GM23338 (cell line): ENCODE measurements at places on chromosomes 7 and 10.

- H3K36me3 ChIP-seq: no peaks in the 10 kb centered on the region; the same call in 1 of the 2 replicates
- no peak overlapping the region for H3K27ac ChIP-seq
- H3K4me1 ChIP-seq: no peaks in the 10 kb centered on the region
- H3K27me3 ChIP-seq: no peaks in the 10 kb centered on the region
Observed at GRCh38 chr7:1787681-1788235, 117.7 kb downstream of the ELFN1 start.

GRCh38 chr10:133401500-133401899, 7.5 kb downstream of the MTG1 start:
- H3K27ac ChIP-seq: no peak overlapping the region
- no peak overlapping the region for H3K4me3 ChIP-seq
- peaks cover 6% of the 10 kb centered on the region for H3K36me3 ChIP-seq
- no peaks in the 10 kb centered on the region for H3K27me3 ChIP-seq

DNA sequence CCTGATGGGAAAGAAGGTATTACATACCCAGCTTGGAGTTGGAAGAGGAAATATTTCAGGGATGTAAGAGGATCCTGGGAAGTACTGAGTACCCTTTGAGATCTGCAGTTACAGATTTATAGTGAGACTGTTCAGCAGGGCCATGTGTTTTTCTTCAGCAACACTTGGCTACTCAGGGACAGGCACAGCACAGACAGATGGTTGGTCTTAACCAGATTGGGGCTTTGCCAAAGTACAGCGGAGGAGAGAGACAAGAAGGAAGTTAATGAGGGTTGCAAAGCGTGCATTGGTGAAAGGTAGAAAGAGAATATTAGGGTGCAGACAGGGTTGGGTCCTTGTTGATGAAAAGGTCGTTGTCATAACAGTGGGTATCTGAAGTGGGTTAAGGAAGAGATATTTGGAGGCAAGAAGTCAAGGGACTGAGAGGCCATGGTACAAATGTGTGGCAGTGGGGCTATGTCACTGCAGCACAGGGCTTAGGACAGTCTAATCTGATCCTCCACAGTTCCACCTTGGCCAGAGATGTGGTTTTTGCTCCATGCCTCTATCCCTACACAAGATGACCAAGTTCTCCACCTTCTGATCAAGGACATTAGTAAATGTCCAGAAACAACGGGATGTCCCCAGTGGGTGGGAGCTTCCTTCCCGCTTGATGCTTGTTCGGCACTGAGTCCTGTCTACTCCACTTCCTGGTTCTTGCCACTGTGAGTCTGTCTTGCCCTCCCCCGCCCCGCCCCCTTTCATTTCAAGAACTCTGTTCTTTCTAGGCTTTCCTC, 18.9 kb upstream of the DNAJC1 start:
- no peak for DNase-seq
- H3K36me3 ChIP-seq: no peaks in the 10 kb centered on the region
- H3K27ac ChIP-seq: no peak overlapping the region
- no peak overlapping the region for H3K4me3 ChIP-seq
- H3K27me3 ChIP-seq: no peaks in the 10 kb centered on the region

- no peak overlapping the region for H3K4me3 ChIP-seq
- no peaks in the 10 kb centered on the region for H3K36me3 ChIP-seq
- no peak overlapping the region for H3K27ac ChIP-seq
- H3K4me1 ChIP-seq: peaks cover 16% of the 10 kb centered on the region
- peaks cover 48% of the 10 kb centered on the region for H3K27me3 ChIP-seq
- DNase-seq: no peak
Observed at GRCh38 chr10:109454691-109455090, 468.6 kb downstream of the XPNPEP1 start.

- H3K27ac ChIP-seq: no peak overlapping the region
- no peaks in the 10 kb centered on the region for H3K27me3 ChIP-seq
- no peaks in the 10 kb centered on the region for H3K36me3 ChIP-seq
- H3K4me3 ChIP-seq: no peak overlapping the region
Observed at GRCh38 chr7:47361746-47362215, 220.1 kb downstream of the TNS3 start.

DNA sequence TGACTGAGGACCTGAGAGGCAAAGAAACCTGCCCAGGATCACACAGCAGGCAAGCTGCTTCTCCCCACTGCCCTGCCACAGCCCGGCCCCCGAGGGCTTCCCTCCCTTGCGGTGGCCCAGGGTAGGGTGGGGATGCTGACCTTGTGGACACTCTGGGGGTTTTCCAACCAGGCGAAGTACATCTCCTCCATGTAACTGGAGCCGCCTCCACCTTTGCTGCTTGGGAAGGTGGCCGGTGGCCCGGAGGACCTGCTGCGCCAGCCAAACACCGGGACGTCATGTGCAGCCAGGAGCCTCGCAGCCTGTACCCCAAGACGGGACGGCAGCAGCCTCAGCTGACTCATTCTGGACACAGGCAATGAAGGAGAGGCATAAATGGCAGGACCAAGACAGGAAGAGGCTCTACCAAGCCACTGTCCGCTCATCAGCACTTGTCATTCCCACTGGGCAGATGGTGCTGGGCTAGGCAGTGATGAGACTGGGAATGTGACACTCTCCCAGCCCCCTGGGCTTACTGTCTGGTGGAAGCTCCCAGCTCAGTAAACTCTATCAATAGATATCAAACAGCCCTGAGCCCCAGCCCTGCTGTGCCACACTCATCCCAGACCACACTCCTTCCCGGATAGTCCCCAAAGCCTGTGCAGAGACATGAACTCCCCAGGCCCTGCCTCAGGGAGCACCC, 3.7 kb downstream of the OGDHL start:
- no peak overlapping the region for H3K4me3 ChIP-seq
- H3K27ac ChIP-seq: no peak overlapping the region
- H3K36me3 ChIP-seq: no peaks in the 10 kb centered on the region
- no peaks in the 10 kb centered on the region; the same call in 1 of the 2 replicates for H3K4me1 ChIP-seq

- no peak overlapping the region for H3K4me3 ChIP-seq
- H3K27ac ChIP-seq: no peak overlapping the region
- no peaks in the 10 kb centered on the region for H3K27me3 ChIP-seq
- H3K4me1 ChIP-seq: no peaks in the 10 kb centered on the region
Observed at GRCh38 chr10:89022734-89023133, 32.1 kb downstream of the FAS start.

DNA sequence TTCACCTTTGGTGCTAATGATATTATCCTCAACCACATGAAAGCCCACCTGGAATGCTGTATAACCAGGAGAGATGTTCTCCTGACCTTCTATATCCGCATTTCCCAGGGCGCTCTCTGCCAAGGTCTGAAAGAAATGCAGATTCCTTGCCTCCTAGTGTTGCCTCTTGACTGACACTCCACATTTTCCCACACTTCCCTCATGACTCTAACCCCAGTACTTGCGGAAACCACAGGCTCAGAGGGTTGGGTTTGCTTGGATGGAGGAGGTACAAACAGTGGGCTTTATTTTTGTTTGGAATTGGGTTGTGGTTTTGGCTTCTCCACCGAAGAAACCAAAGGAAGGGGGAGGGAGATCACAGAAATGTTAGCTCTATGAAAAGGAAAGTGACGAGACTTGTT, 222.9 kb upstream of the CELF2 start:
- H3K4me3 ChIP-seq: no peak overlapping the region
- H3K27me3 ChIP-seq: no peaks in the 10 kb centered on the region
- H3K27ac ChIP-seq: no peak overlapping the region
- DNase-seq: no peak
- no peaks in the 10 kb centered on the region for H3K36me3 ChIP-seq

GRCh38 chr10:29923416-29923965, 135.9 kb downstream of the JCAD start:
- no peak overlapping the region for H3K27ac ChIP-seq
- no peaks in the 10 kb centered on the region for H3K27me3 ChIP-seq
- H3K36me3 ChIP-seq: no peaks in the 10 kb centered on the region
- no peaks in the 10 kb centered on the region for H3K4me1 ChIP-seq
- DNase-seq: no peak

GRCh38 chr7:148883266-148884048, 634 bp downstream of the EZH2 start:
- H3K4me3 ChIP-seq: peak overlapping the region; percentile 78
- no peaks in the 10 kb centered on the region for H3K36me3 ChIP-seq
- no peak overlapping the region for H3K27ac ChIP-seq
- peaks cover 9% of the 10 kb centered on the region for H3K27me3 ChIP-seq
- peak; percentile 41 for DNase-seq

DNA sequence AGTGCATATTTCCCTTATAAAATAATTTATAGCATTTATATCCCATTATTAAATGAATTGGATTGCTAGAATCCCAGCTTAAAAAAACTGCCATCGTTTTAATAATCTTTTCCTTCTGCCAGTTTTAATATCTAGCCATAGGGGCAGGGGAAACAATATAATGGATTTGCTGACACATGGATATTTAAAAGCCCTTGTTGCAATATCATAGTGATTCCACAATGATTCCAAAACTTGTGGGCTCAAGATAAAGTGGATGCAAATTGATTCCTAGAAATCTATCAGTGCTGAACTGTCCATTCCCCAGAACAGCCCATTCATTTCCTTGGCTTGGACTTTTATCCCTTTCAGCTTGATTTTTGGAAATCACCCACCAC, 2.6 kb downstream of the CPA2 start:
- H3K36me3 ChIP-seq: no peaks in the 10 kb centered on the region
- no peak for DNase-seq
- peaks cover 32% of the 10 kb centered on the region for H3K4me1 ChIP-seq
- no peaks in the 10 kb centered on the region for H3K27me3 ChIP-seq
- no peak overlapping the region for H3K27ac ChIP-seq
- H3K4me3 ChIP-seq: no peak overlapping the region

DNA sequence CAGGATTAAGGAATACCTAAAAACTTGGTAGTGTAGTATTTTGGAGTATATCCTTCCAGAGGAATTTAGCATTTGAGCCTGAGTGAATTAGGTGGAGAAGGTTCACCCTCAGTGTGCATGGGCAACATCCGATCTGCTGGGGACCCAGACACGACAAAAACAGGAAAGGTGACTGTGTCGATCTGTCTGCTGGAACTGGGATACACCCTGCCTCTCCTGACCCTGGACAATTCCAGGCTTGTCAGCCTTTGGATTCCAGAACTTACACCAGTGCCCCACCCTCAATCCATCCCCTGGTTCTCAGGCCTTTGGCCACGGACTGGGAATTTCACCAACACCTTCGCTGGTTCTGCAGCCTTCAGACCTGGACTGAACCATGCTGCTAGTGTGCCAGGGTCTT, 41.9 kb downstream of the PTPRE start:
- H3K27ac ChIP-seq: no peak overlapping the region
- H3K4me1 ChIP-seq: no peaks in the 10 kb centered on the region
- no peaks in the 10 kb centered on the region for H3K36me3 ChIP-seq
- no peaks in the 10 kb centered on the region for H3K27me3 ChIP-seq
- H3K4me3 ChIP-seq: no peak overlapping the region

- peaks cover 22% of the 10 kb centered on the region for H3K4me1 ChIP-seq
- 0 out of 2 replicates have a peak overlapping the region, but pooled peaks have one; percentile 4 for H3K27ac ChIP-seq
- peak overlapping the region; percentile 73 for H3K4me3 ChIP-seq
- DNase-seq: peak; percentile 48
- peaks cover 9% of the 10 kb centered on the region; the same call in 1 of the 2 replicates for H3K36me3 ChIP-seq
Observed at GRCh38 chr10:119595134-119595675, 1.6 kb downstream of the TIAL1 start.

GRCh38 chr10:92502296-92502808, 71.5 kb downstream of the IDE start:
- no peak for DNase-seq
- no peaks in the 10 kb centered on the region for H3K27me3 ChIP-seq
- no peak overlapping the region for H3K4me3 ChIP-seq
- no peak overlapping the region for H3K27ac ChIP-seq

GRCh38 chr10:74799721-74800221, 26.6 kb upstream of the KAT6B start:
- no peaks in the 10 kb centered on the region for H3K27me3 ChIP-seq
- peaks cover 10% of the 10 kb centered on the region; the same call in 1 of the 2 replicates for H3K4me1 ChIP-seq
- H3K27ac ChIP-seq: no peak overlapping the region

DNA sequence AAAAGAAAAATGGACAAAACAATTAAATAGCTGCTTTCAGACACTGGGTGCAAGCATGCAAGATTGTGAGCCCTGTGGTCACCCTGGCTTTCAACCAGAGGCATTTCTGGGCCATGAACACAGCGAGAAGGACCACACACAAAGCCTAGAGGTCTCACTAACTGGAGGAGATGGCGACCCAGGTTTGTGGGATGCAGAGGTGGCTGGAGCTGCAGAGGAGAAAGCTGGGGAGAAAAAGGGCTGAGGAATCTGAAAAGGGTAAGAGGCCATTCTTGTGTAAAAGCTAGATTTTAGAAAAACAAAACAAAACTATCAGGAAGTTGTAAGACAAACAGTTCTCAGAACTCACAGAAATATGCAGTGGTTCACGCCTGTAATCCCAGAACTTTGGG, 30.1 kb upstream of the PTPRN2 start:
- H3K4me3 ChIP-seq: no peak overlapping the region
- H3K4me1 ChIP-seq: peaks cover 35% of the 10 kb centered on the region
- peak; percentile 88 for DNase-seq
- H3K27ac ChIP-seq: peak overlapping the region; percentile 91

DNA sequence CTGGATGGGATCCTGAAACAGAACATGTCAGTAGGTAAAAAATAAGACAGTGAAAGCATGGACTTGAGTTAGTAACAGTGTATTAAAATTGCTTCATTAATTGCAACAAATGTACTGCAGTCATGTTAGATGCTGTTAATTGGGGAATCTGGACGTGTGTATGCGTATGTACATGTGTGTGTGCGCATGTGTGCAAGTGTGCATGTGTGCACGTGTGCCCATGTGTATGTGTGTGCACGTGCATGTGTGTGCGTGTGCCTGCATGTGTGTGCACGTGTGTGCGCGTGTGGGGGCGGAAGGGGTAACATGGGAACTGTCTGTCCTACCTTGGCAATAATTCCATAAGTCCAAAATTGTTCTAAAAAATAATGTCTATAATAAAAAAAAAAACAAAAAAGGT, 67.3 kb downstream of the SMURF1 start:
- H3K27me3 ChIP-seq: no peaks in the 10 kb centered on the region
- no peak overlapping the region for H3K4me3 ChIP-seq
- no peaks in the 10 kb centered on the region for H3K36me3 ChIP-seq
- H3K4me1 ChIP-seq: no peaks in the 10 kb centered on the region; the same call in 1 of the 2 replicates

DNA sequence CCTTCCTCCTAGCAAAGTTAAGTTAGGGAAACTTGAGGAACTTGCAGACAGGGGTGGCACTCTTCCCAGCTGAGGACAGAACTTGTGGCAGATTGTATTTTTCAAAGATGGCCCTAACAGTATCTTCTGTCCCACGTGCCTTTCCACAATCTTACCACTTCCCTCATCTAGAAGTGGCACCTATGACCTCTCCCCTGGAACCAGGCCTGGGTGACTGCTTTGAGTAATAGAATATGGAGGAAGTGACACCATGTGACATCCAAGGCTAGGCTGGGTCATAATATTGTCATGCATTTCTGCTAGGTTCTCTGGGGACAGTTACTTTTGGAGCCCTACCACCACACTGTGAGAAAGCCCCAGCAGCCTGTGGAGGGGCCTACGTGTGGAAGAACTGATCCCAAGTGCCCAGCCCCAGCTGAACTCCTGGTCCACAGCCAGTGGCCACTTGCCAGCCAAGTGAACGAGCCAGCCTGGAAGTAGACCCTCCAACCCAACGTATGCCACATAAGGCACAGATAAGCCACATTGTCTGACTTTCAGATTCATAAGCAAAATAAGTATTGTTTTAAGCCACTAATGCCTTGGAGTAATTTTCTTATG, 193.7 kb downstream of the PTPN20 start:
- H3K36me3 ChIP-seq: no peaks in the 10 kb centered on the region
- no peak for DNase-seq
- no peaks in the 10 kb centered on the region for H3K4me1 ChIP-seq
- no peak overlapping the region for H3K27ac ChIP-seq
